IPS DF 6.9 (cell line): ENCODE measurements at places on chromosomes 11 and 22.

GRCh38 chr11:106468086-106468485 is 390.6 kb downstream of the AASDHPPT start:
- no peaks in the 10 kb centered on the region for H3K36me3 ChIP-seq
- no peak overlapping the region for H3K4me3 ChIP-seq
- H3K27me3 ChIP-seq, result no peaks in the 10 kb centered on the region
- DNase-seq, result no peak

DNA sequence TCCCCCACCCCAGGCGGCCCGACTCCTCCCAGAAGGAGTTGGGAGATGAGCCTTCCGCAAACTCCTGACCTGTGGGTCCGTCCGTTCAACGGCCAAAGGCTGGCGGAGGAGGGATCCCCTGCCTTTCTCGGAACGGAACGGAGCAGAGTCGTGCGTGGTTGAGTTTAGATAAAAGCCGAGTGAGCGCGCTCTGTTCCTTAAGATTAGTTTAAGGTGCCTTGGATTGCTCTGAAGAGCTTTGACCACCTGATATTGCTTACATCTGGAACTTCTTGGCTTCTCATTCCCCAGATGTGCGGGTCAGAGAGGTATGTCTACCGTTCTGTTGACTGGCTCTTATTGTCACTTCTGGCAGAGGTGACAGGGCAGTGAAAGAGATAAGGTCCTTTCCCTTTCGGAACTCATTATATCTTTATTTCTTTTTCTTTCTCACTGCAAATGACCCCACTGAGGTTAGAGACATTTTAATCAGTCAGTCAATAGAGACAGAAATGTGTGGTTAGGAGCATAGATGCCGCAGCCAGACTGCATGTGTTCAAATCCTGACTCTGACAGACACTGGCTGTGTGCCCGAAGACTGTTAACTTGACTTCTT is at the start of gene TRIM6:
TSS of gene TRIM6 (plus strand) at position 31 of the 595 bp plus-strand sequence. CDS start at position 292, 261 bp downstream.
- no peak for DNase-seq
- H3K27me3 ChIP-seq, result no peaks in the 10 kb centered on the region
- no peaks in the 10 kb centered on the region for H3K4me1 ChIP-seq

- no peak for DNase-seq
- no peaks in the 10 kb centered on the region for H3K27me3 ChIP-seq
- H3K4me3 ChIP-seq, result no peak overlapping the region
- H3K36me3 ChIP-seq, result no peaks in the 10 kb centered on the region
- H3K4me1 ChIP-seq, result no peaks in the 10 kb centered on the region
Measured at GRCh38 chr11:62497132-62497801, 49.3 kb downstream of the AHNAK start.

DNA sequence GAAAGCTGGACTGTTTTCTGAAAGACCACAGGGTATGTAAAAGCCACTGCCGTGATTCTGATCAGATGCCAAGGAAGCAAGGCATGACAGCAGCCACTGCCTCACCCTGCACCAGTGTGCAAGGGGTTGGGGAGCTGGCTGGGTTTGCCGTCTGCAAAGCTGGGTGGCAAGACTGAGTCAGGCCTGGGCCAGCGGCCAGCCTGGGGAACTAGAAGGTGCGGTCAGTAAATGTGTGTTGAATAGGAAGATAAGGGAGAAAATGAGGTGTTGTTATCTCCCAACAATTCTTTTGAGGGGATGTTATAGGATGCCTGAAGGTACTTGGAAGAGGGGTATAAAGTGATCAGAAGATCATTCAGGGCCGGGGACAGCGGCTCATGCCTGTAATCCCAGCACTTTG is 8.0 kb downstream of the VSTM5 start:
- H3K4me1 ChIP-seq, result no peaks in the 10 kb centered on the region
- no peak for DNase-seq
- no peak overlapping the region for H3K27ac ChIP-seq
- no peaks in the 10 kb centered on the region for H3K27me3 ChIP-seq
- H3K36me3 ChIP-seq, result no peaks in the 10 kb centered on the region

- DNase-seq, result no peak
- H3K27me3 ChIP-seq, result no peaks in the 10 kb centered on the region
- no peak overlapping the region for H3K27ac ChIP-seq
- no peaks in the 10 kb centered on the region for H3K4me1 ChIP-seq
Measured at GRCh38 chr11:119983240-119983732, 154.6 kb downstream of the TRIM29 start.

DNA sequence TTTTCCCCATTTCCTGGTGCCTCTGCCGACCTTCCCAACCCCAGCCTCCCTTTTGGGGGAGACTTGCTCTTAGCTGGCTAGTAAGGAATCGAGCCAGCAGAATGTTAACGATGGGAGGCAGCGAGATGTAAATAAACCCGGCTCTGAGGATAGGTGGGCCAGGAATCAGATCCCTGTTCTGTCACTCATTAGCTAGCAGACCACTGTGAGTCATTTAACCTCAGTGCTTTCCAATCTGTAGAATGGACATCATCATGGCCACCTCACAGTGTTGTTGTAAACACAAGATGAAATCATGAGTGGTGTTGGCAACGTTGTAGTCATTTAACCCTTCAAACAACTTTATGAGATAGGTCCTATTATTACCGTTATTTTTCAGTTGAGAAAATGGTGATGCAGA is 208.6 kb downstream of the KIRREL3 start:
- no peak overlapping the region for H3K4me3 ChIP-seq
- no peak overlapping the region for H3K27ac ChIP-seq
- no peaks in the 10 kb centered on the region for H3K36me3 ChIP-seq

DNA sequence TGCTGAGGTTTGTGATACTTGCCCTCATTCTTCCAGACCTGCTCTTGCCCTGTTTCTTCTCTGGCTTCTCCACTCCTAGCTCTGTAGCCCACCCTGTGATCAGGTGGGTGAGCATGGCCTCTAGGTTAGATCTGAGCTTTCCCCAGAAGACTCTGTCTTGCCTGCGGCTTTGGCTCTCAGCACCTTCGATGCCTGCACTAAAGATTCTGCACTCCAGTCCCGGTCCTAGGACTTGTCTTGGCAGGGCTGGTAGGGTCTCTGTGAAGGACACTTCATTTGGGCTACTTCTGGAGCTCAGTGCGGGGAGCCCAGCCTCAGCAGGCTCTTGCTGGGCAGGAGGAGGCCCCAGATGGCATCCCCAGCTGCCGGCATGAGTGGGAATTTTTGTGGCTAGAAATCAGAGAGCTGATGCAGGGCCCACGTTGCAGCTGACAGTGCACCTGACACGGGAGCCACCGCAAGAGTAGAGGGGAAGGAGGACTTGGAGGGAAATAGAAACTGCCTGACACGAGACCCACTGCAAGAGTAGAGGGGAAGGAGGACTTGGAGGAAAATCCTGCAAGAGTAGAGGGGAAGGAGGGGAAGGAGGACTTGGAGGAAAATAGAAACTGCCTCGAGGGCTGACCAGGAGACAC is 226.9 kb upstream of the B3GAT1 start:
- H3K27ac ChIP-seq, result no peak overlapping the region
- H3K4me1 ChIP-seq, result 0 out of 2 replicates have a peak, but pooled peaks cover 3% of the 10 kb centered on the region
- no peaks in the 10 kb centered on the region for H3K36me3 ChIP-seq
- no peak overlapping the region for H3K4me3 ChIP-seq

DNA sequence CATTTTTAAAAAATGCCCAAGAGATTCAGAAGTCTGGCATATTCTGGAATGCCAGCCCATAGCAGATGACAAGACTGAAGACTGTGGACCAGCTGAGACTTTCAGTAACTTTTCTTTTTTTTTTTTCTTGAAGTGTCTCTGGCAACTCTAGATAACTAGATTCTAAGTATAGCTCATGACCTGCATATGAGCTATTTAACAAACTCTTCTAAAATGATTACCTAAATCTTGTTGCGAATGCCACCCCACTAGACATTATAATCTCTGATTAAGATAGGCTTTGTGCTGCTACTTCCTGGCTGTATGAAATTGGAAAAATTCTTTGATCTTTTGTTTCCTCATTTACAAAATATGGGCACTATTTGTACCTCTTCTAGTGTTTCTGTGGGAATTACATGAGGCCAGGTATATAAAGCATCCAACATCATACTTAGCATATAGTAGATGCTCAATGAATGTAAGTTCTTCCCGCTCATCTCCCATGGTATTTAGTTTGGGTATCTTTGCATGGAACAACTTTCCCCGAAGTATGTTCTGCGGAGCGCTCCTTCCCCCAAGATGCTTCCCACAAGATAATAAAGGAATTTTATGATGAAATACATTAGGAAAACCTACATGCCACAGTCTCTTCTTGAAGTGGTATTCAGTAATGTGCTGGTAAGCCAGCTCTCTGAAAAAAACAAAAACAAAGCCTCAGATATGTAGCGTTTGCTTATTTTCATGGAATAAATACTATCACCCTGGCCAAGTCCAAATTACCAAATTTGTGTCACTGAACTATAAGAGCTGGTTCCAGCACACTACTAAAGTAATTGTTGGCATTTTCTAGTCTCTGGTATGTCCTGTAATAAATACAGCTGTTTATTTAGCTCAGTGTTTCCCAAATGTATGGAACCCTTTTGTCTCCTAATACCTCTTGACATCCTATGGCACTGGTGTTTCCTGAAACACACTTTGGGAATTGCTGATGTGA is 86.8 kb upstream of the TIMP3 start:
- no peak for DNase-seq
- no peaks in the 10 kb centered on the region for H3K36me3 ChIP-seq

DNA sequence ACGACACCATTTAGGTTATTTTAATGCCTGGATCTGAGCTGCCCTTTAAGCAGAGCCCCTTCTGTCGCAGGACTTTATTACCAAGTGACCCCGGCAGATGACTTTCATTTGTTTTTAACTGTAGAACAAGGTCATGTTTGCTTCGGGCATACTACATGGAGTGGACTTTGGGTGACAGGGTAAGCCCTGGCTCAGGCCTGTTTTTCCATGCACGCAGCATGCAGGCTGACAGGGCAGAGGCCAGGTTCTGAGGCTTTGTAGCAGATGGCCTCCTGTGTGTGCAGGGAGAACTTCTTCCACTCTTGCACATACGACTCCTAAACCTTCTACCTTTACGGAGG is 50.5 kb downstream of the SNX19 start:
- no peaks in the 10 kb centered on the region for H3K36me3 ChIP-seq
- H3K4me1 ChIP-seq, result peaks cover 4% of the 10 kb centered on the region; the same call in 1 of the 2 replicates
- H3K27ac ChIP-seq, result no peak overlapping the region
- H3K4me3 ChIP-seq, result no peak overlapping the region
- no peaks in the 10 kb centered on the region for H3K27me3 ChIP-seq
- DNase-seq, result no peak
